ENCODE measurements at places on chromosomes 2 and 18.

DNA sequence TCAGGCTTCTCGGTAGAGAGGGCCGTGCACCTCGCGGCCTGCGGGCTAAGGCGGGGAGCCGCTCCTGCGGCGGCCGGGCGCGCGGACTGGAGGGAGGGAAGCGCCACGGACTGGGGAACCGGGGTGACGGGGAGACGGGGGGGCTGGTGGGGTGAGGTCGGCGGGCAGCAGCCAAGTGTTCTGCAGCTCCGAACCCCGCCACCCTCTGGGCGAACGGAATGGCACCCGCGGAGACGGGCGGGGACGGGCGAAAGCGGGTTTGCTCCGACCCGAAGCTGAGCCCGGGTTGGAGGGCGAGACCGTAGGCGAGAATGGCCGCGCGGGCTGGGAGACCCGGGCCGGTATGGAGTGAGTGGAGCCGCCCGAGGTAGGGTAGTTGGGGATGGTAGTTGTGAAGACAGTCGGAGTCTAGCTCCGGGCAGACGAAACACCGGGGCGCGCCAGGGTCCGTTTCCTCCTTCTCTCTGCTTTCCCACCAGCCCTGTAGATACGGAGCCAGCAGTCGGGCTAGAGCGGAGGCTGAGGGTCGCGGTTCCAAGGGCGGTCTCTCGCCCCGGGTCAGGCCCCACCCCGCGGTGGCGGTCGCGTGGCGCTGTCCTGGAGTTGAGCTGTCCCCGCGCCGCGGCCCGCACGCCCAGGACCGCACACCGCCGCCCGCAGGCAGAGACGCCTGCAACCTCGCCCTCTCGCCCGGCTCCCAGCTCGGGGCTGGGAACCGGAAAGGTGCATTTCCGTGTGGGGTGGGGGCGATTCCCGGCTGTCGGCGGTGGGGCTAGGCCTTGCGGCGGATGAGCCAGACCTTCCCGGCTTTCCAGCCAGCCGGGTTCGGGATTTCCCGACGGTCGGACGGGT, 160.3 kb upstream of the SIX2 start:
- DNase-seq: peak; percentile 15

DNA sequence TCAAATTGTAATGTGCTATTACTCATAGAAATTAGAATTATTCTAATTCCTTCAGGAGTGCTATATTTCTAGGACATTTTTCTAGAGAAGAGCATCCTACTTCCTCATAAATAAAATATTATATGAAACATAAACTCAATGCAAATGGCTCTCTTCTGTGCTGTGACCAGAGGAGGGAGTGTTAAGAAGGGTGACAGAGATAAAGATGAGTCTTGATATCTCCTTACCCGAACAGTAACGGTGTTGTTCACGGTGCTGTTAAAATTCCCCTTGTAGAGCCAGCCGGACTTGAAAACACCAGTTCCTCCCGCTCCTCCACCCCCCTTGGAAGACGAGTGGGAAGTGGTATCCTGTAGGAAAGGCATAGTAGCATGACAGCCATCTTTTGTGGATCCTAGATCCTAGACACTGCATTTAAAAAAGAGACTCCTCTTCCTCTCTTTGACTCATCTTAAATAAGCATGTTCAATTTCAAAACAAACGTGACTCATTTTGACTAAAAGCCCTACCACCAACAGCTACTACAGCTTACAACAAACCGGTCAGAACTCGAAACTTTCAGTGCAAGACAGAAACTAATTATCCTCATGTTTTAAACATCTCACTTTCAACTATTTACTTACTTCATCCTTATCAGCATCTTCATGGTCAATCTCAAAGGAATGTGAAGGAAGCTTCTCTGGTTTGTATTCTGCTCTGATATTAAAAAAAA, 156.3 kb downstream of the DOCK10 start:
- DNase-seq: no peak

GRCh38 chr2:236073867-236074655, 94.1 kb downstream of the GBX2 start:
- DNase-seq: no peak

DNA sequence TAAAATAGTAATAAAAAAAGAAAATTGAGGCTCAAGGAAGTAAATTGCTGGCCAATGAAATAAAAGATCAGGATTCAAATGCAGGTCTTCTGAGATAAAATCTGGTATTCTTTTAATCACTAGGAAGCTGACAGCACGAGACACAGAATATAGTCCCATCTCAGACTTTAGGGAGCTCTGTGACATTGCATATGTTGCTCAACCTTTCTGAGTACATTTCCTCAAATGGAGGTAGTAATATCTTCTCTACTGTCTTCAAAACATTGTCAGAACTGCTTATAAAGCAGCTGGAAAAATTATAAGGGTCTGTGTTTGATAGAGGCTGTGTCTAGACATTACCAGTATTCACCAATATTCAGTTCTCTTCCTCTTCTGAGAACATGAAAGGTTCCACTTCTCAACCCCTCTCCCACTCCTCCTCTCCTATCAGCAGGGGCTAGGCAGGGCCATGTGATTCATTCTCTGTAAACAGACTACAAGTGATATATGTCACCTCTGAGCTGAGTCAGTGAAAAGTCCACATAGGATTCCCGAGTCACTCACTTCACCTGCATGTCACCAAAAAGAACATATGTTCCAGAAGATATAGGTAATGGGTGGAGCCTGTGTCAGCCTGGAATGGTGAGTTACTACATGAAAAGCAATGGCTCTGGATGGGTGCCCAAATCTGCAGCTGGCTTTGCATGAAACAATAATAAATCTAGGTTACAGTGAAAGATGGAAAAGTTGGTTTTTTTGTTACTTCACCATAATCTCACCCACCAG, 7.1 kb downstream of the KCNE4 start:
- DNase-seq: peak; percentile 68

DNA sequence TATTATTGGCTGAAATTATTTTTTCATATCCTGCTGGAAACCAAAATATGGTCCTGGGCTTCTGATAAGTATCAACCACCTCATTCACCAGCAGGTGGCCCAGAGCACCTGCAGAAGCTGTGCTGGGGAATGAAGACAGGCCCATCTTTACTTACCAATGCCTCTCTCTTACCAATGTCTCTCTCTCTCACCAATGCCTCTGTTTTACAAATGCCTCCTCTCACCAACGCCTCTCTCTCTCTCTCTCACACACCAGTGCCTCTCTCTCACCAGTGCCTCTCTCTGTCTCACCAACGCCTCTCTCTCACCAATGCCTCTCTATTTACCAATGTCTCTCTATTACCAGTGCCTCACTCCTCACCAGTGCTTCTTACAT, 2.3 kb upstream of the MAL start:
- DNase-seq: no peak

DNA sequence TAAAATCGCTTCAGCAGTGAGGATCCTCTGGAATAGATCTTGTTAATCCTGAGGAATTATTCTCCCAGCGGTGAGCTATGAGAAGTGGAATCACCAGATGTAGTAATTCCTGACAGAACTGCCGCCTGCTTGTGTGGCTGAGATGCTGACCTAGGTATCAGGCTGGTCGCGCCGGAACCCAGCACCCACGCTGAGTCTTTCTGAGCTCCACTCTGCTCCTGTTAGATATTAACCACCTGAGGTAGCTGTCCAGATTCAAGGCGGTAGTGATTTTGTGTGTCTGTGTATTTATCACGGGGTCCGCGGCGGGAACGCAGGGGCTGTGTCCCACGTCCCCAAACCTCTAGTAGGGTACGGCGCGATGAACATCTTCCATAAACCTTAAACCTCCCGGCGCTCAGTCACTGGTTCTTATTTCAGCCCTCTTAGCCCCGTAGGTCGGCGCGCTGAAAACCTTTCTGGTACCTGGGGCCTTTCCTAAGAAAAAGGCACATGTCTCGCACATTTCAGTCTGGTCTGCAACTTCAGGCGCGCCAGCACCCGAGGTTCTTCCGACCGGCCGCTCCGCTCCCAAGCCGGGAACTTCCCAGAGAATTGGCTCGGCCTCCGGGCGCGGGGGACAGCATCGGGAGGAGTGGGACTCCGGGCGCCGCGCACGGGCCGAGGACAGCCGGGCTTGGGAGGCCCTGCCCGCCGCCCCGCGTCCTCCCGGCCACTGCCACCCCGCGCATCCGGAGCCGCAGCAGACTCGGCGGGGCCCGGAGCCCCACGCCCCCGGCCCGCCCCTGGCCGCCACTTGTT, 542 bp upstream of the CNNM3 start:
- DNase-seq: no peak

DNA sequence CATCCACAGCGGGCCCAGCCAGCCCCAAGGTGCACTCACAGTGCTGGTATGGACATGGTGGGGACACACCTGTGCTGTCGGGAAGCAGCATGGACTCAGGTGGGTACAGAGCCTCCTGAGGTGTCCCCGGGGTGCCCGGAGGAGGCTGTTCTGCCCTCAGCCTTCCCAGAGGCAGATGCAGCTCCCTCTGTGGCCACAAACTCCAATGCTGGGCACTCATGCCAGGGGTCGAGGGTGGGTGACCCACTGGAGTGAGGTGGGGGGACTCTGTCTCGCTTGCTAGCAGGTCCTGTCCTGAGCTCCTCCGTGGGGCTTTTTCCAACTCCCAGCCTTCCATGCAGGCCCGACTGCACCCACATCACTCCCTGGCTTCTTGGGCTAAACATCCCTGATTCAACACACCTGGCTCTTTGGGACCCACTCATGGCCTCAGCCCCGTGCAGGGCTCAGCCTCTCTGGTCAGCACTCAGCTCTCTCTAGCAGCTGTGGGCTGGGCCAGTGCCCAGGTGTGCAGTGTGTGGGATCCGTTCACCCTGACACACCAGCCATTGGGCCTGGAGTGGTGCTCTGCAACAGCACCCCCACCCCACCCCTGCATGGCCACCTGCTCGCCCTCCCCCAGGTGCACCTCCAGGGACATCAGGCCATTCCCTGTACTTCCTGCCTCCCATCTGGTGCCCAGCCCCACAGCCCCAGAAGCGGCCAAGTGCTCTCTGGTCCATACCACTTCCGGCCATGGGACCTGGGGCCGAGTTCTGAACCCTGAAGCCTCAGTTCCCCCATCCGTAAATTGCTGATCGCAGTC, 16.0 kb downstream of the RAMP1 start:
- no peak for DNase-seq

GRCh38 chr2:25041307-25041927, 459 bp upstream of the EFR3B start:
- peak; percentile 75 for DNase-seq

DNA sequence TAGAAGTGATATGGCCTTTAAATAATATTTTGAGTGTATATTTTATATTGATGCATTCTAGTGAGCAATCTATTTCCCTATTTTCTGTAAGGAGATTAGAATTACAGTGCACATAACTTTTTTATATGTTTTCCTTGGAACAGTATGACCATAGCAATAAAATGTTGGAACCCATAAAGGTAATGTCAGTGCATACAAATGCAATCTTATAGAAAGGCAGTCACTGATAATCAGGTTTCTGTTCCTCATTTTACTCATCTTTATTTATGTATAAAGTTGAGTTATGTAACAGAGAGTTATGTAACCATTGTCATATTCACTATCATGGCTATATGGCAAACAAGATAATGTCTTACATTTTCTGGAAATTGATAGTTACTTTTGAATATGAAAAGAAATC, 179.9 kb upstream of the NETO1 start:
- DNase-seq: no peak

DNA sequence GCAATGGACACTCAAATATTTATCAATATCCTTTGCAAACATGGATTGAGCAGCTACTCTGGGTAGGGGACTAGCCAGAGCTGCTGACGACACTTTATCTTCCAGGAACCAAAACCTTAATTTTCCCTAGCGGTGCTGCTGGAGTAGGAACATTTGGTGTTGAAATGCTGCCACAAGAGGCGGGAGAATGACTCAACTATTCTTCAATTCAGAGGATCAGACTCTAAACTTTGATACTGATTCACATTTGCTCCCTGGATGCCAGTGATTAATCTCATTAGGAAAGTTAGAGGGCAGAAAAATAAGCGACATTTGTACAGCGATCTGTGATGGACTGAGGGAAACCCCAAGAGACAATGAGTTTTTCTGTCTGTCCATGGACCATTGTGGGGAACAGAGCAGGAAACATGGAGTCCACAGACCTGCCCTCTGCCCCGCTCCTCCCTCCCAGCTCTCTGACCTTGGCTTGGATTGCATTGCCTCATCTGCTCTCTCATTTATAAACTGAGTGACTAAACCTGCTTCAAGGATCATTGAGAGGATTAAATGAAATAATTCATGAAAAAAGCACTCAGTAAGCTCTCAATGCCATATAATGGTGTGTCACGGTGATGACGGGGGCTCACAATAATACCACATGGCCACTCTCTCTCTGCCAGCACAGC, 12.6 kb upstream of the EPB41L3 start:
- no peak for DNase-seq

GRCh38 chr2:110874453-110875383, 142.3 kb downstream of the ACOXL start:
- DNase-seq: no peak

- DNase-seq: no peak
Observed at GRCh38 chr2:234996069-234996940, 44.5 kb downstream of the SH3BP4 start.

GRCh38 chr2:204706939-204707338, 161.7 kb downstream of the PARD3B start:
- no peak for DNase-seq

GRCh38 chr18:75200605-75201280, 8.2 kb downstream of the PTGR3 start:
- DNase-seq: no peak

GRCh38 chr2:139079311-139079710, 299.1 kb upstream of the NXPH2 start:
- DNase-seq: no peak

DNA sequence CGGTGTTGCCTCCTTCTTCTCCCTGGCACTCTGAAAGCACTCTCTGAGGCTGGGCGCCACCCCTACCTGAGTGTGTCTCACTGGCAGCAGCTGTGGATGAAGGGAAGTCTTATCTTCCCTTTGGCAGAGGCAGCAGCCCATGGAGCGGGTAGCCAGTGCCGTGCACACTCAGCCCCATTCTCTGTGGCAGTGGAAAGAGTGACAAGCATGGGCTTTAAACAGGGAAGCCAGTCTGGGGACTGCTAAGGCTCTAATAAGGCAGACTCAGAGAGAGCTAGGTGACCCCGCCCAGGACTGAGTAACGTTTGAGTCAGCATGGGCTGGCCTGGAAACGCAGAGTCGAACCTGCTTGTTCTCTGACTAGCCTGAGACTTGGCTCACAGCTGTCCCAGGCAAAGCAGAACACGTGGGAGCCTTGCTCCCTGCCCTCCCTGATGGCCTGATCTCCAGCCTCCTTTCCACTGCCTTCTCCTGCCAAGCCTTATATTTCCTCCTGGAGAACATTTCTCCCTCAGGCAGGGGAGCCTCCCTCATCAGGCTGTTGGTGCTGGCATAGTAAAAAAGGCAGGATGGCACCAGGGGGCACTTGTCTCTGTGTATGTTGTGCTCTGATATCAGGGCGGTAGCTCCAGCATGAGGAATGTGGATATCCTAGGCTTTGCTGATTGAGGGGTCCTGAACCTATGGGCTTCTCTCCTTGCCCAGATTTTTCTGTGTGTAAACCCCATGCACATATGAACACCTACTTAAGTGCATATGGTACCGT, 93.9 kb upstream of the LGALSL start:
- DNase-seq: peak; percentile 86
